Stimulated activated CD8-positive, alpha-beta memory T cell treated with anti-CD3 and anti-CD28 coated beads, Interleukin-4, amount 100 ng/mL, for 24 hours (primary cell): ENCODE measurements at places on chromosomes 3 and 15.

- DNase-seq: no peak
Observed at GRCh38 chr15:85672332-85673084, 122.2 kb downstream of the KLHL25 start.

- DNase-seq: no peak
Observed at GRCh38 chr3:38473229-38473628, 19.5 kb downstream of the ACVR2B start.

DNA sequence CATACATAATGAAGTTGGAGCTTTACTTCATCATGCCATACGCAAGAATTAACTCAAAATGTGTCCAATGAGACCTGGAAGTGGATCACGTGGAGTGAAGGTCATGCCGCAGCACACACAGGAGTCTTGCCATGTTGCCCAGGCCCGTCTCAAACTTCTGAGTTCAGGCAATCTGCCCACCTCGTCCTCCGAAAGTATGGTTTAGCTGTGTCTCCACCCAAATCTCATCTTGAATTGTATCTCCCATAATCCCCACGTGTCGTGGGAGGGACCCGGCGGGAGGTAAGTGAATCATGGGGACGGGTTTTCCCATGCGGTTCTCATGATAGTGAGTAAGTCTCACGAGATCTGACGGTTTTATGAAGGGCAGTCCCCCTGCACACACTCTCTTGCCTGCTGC, 25.7 kb downstream of the SPCS1 start:
- no peak for DNase-seq

- DNase-seq: no peak
Observed at GRCh38 chr15:76342058-76342381, 5.4 kb downstream of the ISL2 start.

DNA sequence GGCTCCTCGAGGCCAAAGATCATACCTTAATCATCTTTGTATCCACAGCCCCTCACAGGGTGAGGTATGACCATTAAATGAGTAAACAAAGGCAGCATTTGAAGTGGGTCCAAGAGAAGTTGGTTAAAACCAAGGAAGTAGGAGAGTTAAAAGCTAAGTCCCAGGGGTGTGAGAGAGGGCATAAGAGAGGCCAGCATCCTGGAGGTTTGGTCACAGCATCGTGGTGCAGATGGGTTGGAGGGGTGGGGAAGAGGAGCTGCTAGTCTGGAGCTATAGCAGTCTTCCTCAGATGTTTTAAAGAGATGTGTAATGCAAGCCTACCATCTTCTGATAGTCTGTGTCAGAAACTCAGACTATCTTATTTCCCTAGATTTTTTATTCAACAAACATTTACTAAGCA, 155.2 kb downstream of the GHSR start:
- no peak for DNase-seq

- no peak for DNase-seq
Observed at GRCh38 chr3:15808679-15809310, 11.0 kb upstream of the ANKRD28 start.

- no peak for DNase-seq
Observed at GRCh38 chr3:127110982-127111693, 81.8 kb upstream of the PRR23E start.

GRCh38 chr3:72820415-72820814, 27.8 kb downstream of the SHQ1 start:
- no peak for DNase-seq

DNA sequence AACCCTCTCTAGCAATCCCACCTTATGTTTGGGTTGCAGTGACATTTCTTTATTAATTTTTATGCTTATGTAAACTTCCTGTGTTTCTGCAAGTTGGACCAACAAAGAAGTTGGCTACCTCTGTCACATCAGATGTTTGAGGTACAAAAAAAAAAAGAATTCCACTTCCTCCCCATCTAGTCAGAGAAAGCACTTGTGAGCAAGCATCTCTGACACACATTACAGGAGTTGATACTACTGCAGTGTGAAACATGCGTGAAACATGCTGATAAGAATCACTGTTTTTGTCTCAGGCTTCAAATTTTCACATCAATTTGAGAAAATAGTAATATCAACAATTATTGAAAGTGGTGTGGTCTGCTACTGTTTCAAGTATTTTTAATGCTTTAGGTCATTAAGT, 1.3 kb downstream of the SCAANT1 start:
- DNase-seq: no peak

GRCh38 chr3:47954567-47954966, 61.6 kb downstream of the MAP4 start:
- DNase-seq: no peak

- no peak for DNase-seq
Observed at GRCh38 chr3:34015204-34016142, 217.0 kb downstream of the PDCD6IP start.

DNA sequence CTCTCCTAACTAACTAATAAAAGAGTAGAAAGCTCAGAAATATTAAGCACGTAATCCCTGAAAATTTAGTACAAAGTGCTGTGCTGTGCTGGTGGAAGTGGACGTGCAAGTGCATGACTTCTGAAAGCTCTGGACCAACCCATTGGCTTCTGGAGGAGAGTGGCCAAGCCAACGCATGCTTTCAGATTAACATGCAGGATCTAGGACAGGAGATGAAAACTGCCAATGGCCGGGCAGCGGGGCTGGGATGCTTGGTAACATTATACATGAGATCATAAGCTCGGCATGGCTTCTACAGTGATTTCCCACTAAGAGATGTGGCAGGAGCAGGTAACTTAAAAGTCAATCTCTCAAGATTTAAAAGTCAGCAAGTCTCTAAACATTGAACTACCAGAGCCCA, 170.8 kb upstream of the SNTN start:
- no peak for DNase-seq

DNA sequence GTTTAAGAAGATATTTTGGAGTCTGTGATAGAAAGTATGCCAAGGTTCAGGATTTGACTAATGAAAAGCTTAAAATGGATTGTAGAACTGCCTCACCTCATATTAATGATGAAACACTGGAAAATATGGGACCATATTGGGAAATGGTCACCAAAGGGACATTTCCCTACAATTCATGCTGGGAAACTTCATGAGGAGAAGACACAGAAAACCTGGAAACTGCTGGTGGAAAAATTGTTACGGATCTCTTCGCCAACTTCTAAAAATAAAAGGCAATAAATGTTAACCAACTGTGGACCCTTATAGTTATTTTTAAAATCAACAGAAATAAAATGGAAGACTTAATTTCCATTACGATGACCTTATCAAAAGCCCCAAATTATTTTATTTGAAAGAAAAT, 97.6 kb upstream of the FRMD4B start:
- DNase-seq: no peak
